Dermis blood vessel endothelial cell (primary cell): ENCODE measurements at places on chromosomes 16 and 17. TPM values are rescaled to one million over a fixed set of nuclear protein-coding genes. Genes with fewer than 3 reads are reported as not detected.

FA2H gene
- total RNA-seq = not detected in 2 replicates

CLDN7 gene
- total RNA-seq = 2.4 and 5.3 TPM in 2 replicates

TNFSF13 gene
- 0.88 and 1.2 TPM in 2 replicates for total RNA-seq

ABCC6 gene
- total RNA-seq = under 0.01 and 0.47 TPM in 2 replicates

EFCAB5 gene
- total RNA-seq = 0.17 and 0.70 TPM in 2 replicates

DYNLRB2 gene
- total RNA-seq = not detected in 2 replicates

NME1 gene
- 100 and 135 TPM in 2 replicates for total RNA-seq

PLA2G10 gene
- total RNA-seq = not detected in 2 replicates

CDH3 gene
- total RNA-seq = 0.19 and 0.85 TPM in 2 replicates

CDH11 gene
- 4.9 and 20.0 TPM in 2 replicates for total RNA-seq

RNU2-1 gene
- not detected in 2 replicates for total RNA-seq

TEKT3 gene
- total RNA-seq = not detected in 2 replicates

TMED6 gene
- 0.14 and 0.17 TPM in 2 replicates for total RNA-seq

SLC47A1 gene
- 0.51 and 0.85 TPM in 2 replicates for total RNA-seq

PSMB10 gene
- total RNA-seq = 46.8 and 95.8 TPM in 2 replicates

KRT20 gene
- not detected in 2 replicates for total RNA-seq

TTYH2 gene
- total RNA-seq = 0.70 and 2.2 TPM in 2 replicates

ENGASE gene
- 6.8 and 19.6 TPM in 2 replicates for total RNA-seq

OTOP2 gene
- total RNA-seq = not detected in 2 replicates

TEFM gene
- 9.2 and 15.1 TPM in 2 replicates for total RNA-seq

TBC1D3B gene
- 0.85 and 1.6 TPM in 2 replicates for total RNA-seq
